Activated CD4-positive, alpha-beta memory T cell treated with anti-CD3 and anti-CD28 coated beads, Interleukin-2, amount 10 ng/mL, durations not matched to agents 7 days and 5 days (primary cell): ENCODE measurements at places on chromosomes 6 and 20. TPM values are rescaled to one million over a fixed set of nuclear protein-coding genes. Genes with fewer than 3 reads are reported as not detected.

GRCh38 chr6:129710450-129711270, 683 bp upstream of the ARHGAP18 start:
- no peak for DNase-seq
- H3K27me3 ChIP-seq, result no peaks in the 10 kb centered on the region
- H3K4me3 ChIP-seq, result peak overlapping the region; percentile 95
- H3K36me3 ChIP-seq, result peaks cover 16% of the 10 kb centered on the region
- H3K4me1 ChIP-seq, result peaks cover 54% of the 10 kb centered on the region
- peak overlapping the region; percentile 69 for H3K27ac ChIP-seq

DNA sequence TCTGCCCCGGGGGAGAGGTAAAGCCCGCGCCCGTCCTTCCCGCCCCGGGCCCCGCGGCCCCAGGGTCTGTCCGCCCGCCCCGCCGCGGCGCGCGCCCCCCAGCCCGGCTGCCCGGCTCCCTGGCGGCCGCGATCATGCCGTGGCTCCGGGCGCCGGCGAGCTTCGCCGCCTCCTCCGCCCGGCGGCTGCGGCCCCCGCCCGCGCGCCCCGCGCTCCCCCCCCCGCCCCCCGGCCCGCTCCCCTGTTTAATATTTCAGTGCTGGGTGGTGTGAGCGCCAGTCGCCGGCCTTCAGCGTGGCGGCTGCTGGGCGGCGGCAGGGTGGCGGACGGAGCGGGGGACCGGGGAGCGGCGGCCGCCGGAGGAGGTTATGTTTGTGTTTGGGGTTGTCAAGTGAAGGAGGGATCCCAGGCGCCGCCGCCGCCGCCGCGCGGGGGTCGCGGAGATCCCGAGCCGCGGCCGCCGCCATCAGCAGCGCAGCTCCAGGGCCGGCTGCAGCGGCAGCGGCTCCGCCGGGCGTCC, at the start of gene HIVEP1:
TSS of gene HIVEP1 (plus strand) at position 275 of the 520 bp plus-strand sequence. CDS start 3,317 bp downstream, outside the sequence.
- peaks cover 38% of the 10 kb centered on the region for H3K36me3 ChIP-seq
- peak within 1 kb of the TSS; percentile 98 for H3K4me3 ChIP-seq
- H3K27ac ChIP-seq, result peak within 1 kb of the TSS; percentile 94
- H3K4me1 ChIP-seq, result peaks cover 43% of the 10 kb centered on the region
- no peaks in the 10 kb centered on the region for H3K27me3 ChIP-seq
- DNase-seq, result no peak

DNA sequence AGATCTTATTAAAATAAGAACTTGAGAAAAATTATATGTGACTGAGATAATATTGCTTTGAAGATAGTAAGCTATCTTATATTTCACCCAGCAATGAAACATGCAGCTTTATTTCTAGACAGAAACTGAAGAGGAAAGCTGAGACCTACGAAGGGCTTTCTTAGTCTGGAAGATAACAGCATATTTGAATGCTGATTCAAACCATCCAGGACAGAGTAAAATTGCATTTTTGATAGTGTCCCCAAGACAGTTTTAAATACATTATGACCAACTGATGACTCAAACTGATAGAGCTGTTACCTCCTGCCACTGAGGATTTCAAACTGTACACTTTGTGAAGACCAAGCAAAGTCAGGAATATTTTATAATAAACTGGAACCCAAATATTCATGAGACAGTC, 409.6 kb downstream of the GRIK2 start:
- no peak overlapping the region for H3K4me3 ChIP-seq
- DNase-seq, result no peak
- no peaks in the 10 kb centered on the region for H3K4me1 ChIP-seq
- H3K27me3 ChIP-seq, result no peaks in the 10 kb centered on the region

GRCh38 chr6:69097948-69098347, 462.9 kb downstream of the ADGRB3 start:
- DNase-seq, result no peak
- no peak overlapping the region for H3K27ac ChIP-seq
- no peaks in the 10 kb centered on the region for H3K27me3 ChIP-seq

- no peak for DNase-seq
- H3K4me1 ChIP-seq, result peaks cover 20% of the 10 kb centered on the region
- H3K27ac ChIP-seq, result no peak overlapping the region
- no peaks in the 10 kb centered on the region for H3K27me3 ChIP-seq
- peaks cover 50% of the 10 kb centered on the region for H3K36me3 ChIP-seq
- H3K4me3 ChIP-seq, result no peak overlapping the region
Measured at GRCh38 chr6:127289934-127290333, 23.3 kb downstream of the RNF146 start.

- H3K4me1 ChIP-seq, result no peaks in the 10 kb centered on the region
- H3K27ac ChIP-seq, result no peak overlapping the region
- H3K4me3 ChIP-seq, result no peak overlapping the region
- H3K36me3 ChIP-seq, result no peaks in the 10 kb centered on the region
- H3K27me3 ChIP-seq, result no peaks in the 10 kb centered on the region
- no peak for DNase-seq
Measured at GRCh38 chr6:131173680-131174079, 38.4 kb downstream of the AKAP7 start.

GRCh38 chr6:2809015-2809414, 32.6 kb downstream of the SERPINB1 start:
- no peaks in the 10 kb centered on the region for H3K36me3 ChIP-seq
- no peak for DNase-seq
- H3K27me3 ChIP-seq, result no peaks in the 10 kb centered on the region
- H3K4me1 ChIP-seq, result peaks cover 18% of the 10 kb centered on the region

- no peak overlapping the region for H3K27ac ChIP-seq
- no peaks in the 10 kb centered on the region for H3K27me3 ChIP-seq
- H3K36me3 ChIP-seq, result peaks cover 70% of the 10 kb centered on the region
- no peak overlapping the region for H3K4me3 ChIP-seq
- peaks cover 46% of the 10 kb centered on the region for H3K4me1 ChIP-seq
- DNase-seq, result peak; percentile 54
Measured at GRCh38 chr6:158660333-158660754, 10.5 kb downstream of the SYTL3 start.

GRCh38 chr6:90440586-90441283, 144.1 kb upstream of the BACH2 start:
- no peak for DNase-seq
- peaks cover 9% of the 10 kb centered on the region for H3K36me3 ChIP-seq
- peaks cover 22% of the 10 kb centered on the region for H3K4me1 ChIP-seq
- peaks cover 1% of the 10 kb centered on the region for H3K27me3 ChIP-seq

DNA sequence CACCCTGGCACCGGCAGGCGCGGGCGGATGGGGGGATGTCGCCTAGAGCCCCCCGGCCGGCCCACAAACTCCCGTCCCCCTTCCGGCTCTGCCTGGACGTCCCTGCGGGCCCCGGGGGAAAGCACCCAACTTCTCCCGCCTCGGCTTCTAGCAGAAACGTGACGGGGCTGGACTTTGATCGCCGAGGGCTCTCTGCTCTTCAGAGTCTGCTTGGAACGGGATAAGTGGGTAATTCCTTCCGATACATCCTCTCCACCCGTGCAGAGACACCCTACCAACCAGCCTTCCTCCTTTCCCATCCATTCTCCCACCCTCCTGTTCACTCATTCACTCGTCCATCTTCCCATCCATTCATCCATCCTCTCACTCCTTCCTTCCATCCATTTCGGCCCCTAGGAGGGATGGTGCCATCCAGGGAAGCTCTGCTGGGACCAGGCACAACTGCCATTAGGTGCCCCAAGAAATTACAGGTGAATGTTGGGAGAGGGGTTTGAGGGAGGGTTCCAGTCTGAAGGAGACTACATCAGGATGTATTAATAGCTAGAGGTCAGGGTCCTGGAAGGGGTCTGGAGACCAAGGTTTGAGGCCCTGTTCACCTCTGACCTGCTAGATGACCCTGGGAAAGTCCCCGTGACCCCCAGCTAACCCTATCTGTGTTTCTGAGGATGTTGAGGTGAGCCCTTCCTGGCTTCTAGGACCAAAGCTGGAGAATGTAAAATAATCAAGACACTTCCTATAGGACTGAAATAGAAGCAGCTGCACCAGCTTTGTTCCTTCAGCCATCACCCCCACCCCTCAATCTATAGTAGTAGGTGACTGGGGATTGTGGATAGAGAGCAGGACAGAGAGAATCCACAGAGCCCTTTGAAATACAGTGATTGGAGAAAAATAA, 538 bp downstream of the TTLL9 start:
- no peak overlapping the region for H3K27ac ChIP-seq
- DNase-seq, result no peak
- H3K4me1 ChIP-seq, result peaks cover 10% of the 10 kb centered on the region
- H3K4me3 ChIP-seq, result no peak overlapping the region
- peaks cover 4% of the 10 kb centered on the region for H3K36me3 ChIP-seq
- peaks cover 43% of the 10 kb centered on the region for H3K27me3 ChIP-seq

GRCh38 chr6:31765910-31766794, 3.7 kb downstream of the SAPCD1 start:
- DNase-seq, result no peak
- H3K36me3 ChIP-seq, result peaks cover 32% of the 10 kb centered on the region
- H3K27me3 ChIP-seq, result no peaks in the 10 kb centered on the region
- H3K4me1 ChIP-seq, result peaks cover 29% of the 10 kb centered on the region

- H3K27ac ChIP-seq, result no peak overlapping the region
- no peaks in the 10 kb centered on the region for H3K36me3 ChIP-seq
- H3K4me3 ChIP-seq, result no peak overlapping the region
- DNase-seq, result no peak
Measured at GRCh38 chr6:121516331-121516730, 80.9 kb downstream of the GJA1 start.

DNA sequence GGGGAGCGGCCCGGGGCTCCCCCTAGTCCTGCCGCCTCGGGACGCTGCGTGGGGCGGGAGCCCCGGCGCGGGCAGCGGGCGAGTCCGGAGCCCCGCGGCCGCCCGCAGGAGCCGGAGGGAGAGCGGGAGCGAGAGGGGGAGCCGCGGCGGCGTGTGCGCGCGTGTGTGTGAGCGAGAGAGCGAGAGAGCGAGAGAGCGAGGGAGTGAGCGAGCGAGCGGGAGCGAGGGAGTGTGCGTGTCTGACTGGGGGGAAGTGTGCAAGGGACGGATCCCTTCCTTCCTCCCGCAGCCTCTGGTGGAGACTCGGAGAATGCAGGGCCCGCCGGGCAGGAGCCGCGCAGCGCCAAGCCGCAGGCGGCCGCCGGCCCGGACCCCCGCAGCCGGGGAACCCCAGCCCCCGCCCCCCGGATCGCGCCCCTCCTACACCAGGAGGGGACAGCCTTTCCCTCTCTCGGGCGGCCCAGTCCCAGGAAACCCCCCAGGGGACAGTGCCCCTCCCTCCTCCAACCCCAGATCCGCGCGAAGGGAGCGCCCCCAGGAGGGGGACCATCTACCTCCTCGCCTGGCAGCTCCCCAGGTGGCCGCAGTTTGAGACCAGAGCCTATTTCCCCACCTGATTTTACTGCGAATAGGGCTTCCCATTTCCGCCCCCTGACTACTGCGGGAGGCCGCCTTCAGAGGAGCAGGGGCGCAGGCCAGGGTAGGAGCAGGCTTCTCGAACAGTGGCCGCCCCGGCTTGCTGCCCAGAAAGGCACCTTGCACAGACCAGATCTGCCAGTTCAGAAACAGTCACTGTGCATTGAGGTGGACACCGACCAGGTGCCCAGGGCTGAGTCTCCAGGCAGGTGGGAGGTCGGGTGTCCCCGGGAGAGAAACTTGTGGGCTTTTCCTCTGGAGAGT, at the start of gene CDH22:
TSS of gene CDH22 (minus strand) at position 241 of the 900 bp plus-strand sequence. CDS start 57,204 bp downstream, outside the sequence.
- peak; percentile 33 for DNase-seq
- H3K4me3 ChIP-seq, result peak within 1 kb of the TSS; percentile 37
- H3K4me1 ChIP-seq, result peaks cover 7% of the 10 kb centered on the region

- H3K4me3 ChIP-seq, result no peak overlapping the region
- no peak for DNase-seq
- no peak overlapping the region for H3K27ac ChIP-seq
Measured at GRCh38 chr6:78824045-78824444, 43.3 kb upstream of the IRAK1BP1 start.

DNA sequence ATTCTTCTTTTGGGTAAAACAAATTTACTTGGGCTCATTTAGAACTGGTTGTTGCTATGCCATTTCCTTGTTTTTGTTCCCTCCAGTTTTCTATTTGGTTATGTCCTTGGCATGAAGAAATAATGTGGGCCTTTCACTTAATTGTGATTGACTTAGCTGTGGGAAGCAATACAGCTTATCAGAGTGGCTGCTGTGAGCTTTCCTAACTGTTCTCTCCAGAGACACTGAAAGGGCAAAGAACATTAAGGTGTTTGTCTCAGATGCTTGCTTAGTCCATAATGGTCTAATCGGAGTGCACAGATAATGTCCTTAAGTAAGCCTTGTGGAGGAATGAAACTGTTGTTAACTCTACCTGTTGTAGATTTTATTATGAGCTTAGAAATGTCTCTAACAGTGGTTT, 56.6 kb downstream of the SH3BGRL2 start:
- no peaks in the 10 kb centered on the region for H3K36me3 ChIP-seq
- no peak for DNase-seq
- H3K4me3 ChIP-seq, result no peak overlapping the region
- no peak overlapping the region for H3K27ac ChIP-seq
- H3K4me1 ChIP-seq, result no peaks in the 10 kb centered on the region

DNA sequence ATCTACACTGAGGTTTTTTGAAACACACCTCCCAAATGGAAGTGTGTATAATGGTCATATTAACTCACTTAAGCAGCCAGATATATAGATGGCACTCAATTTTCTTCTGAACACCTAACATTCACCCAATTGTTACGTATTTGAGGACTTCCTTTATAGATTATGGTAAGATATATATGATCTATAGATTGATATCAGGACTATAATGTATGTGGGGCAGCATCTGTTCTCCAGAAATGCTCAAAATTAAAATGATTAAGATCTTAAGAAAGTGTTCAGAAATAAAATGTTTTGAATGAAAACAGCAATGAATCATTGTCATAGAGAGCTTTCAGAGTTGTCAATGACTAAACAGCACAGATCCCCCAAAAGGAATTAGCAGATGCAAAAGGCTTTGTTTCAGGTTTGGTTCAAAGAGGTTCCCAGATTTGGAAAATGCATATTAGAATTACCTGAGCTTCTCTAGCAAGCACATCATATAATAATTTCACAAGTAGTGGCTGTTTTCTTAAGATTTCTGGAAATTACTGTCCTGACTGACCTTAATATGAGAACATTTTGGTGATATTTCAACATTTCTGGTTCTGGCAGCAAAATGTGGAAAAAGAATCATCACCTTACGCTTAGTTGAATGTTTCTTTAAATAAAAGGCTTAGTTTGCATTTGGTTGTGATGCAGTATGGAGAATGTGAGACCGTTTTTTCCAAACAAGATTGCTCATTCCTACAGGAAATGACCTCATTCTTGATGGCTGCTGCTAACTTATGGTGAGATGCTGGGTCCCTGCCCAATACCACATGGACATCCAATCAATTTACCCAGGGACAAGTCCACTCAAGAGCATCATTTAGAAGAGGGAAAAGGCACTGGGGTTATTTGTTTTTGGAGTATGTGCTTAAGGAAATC, 31.5 kb downstream of the TRAF3IP2 start:
- H3K27ac ChIP-seq, result no peak overlapping the region
- no peak overlapping the region for H3K4me3 ChIP-seq
- no peaks in the 10 kb centered on the region for H3K27me3 ChIP-seq
- peaks cover 77% of the 10 kb centered on the region for H3K36me3 ChIP-seq
- no peak for DNase-seq
- H3K4me1 ChIP-seq, result peaks cover 27% of the 10 kb centered on the region

GRCh38 chr6:34284563-34285447, 36.0 kb upstream of the SMIM29 start:
- no peak overlapping the region for H3K4me3 ChIP-seq
- H3K27me3 ChIP-seq, result no peaks in the 10 kb centered on the region
- peaks cover 17% of the 10 kb centered on the region for H3K36me3 ChIP-seq

LBP gene
- not detected for total RNA-seq

- no peak overlapping the region for H3K4me3 ChIP-seq
- no peaks in the 10 kb centered on the region for H3K36me3 ChIP-seq
- no peaks in the 10 kb centered on the region for H3K4me1 ChIP-seq
- H3K27ac ChIP-seq, result no peak overlapping the region
- no peak for DNase-seq
Measured at GRCh38 chr6:13117570-13117969, 210.8 kb downstream of the TBC1D7 start.

- no peaks in the 10 kb centered on the region for H3K27me3 ChIP-seq
- no peaks in the 10 kb centered on the region for H3K4me1 ChIP-seq
- no peak overlapping the region for H3K27ac ChIP-seq
- DNase-seq, result no peak
- no peak overlapping the region for H3K4me3 ChIP-seq
Measured at GRCh38 chr6:74690365-74690764, 515.5 kb downstream of the COL12A1 start.
